ENCODE measurements at places on chromosomes 16 and 17. TPM values are rescaled to one million over a fixed set of nuclear protein-coding genes. Genes with fewer than 3 reads are reported as not detected.

GRCh38 chr16:89956505-89957215 is 8.1 kb downstream of the DEF8 start:
- H3K4me1 ChIP-seq, result no peaks in the 10 kb centered on the region
- no peak for DNase-seq
- H3K36me3 ChIP-seq, result peaks cover 47% of the 10 kb centered on the region
- H3K4me3 ChIP-seq, result no peak overlapping the region

DNA sequence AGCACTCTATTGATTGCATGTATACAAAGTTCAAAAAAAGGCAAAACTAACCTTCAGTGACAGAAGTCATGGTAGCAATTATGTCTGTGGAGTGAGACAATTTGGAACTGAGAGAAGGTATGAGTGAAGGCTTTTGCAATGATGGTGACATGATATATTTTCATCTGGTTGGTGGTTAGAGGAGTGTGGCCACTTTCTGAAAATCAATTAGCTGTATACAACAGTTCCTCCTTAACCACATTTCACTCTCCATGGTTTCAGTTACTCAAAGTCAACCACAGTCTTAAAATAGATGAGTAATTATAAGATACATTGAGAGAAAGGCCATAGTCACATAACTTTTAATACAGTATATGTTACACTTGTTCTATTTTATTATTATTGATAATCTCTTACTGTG is 26.2 kb downstream of the ADAMTS18 start:
- H3K4me3 ChIP-seq, result no peak overlapping the region
- H3K4me1 ChIP-seq, result no peaks in the 10 kb centered on the region
- no peaks in the 10 kb centered on the region for H3K27me3 ChIP-seq
- H3K27ac ChIP-seq, result no peak overlapping the region

GRCh38 chr16:84499638-84500037 is 4.8 kb downstream of the MEAK7 start:
- DNase-seq, result no peak
- no peak overlapping the region for H3K4me3 ChIP-seq
- no peaks in the 10 kb centered on the region for H3K27me3 ChIP-seq
- H3K4me1 ChIP-seq, result peaks cover 10% of the 10 kb centered on the region

MPP2 gene
- 3.8 TPM for polyA plus RNA-seq

All from IMR-90 (cell line).